ENCODE measurements at places on chromosomes 2 and 18.

- DNase-seq: no peak
Measured at GRCh38 chr2:72138921-72139381, 8.7 kb downstream of the CYP26B1 start.

DNA sequence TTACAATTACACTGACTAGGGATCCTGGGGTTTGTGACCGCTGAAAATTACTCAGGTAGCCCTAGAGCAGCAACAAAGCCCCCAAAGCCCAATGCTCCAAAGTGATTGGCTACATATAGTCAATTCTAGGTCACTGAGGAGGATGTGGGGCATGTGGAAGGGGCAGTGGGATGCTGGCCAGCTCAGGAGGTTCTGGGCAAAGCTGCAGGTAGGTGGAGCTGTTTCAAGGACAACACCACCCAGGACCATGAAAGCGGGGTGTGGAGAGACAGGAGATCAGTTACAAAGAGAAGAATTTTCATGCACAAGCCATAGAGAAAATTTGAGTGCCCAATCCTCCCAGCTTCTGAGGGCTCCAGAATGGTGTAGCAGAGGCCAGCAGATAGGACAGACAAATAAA, 75.0 kb upstream of the CCDC85A start:
- DNase-seq: no peak

- DNase-seq: no peak
Measured at GRCh38 chr2:22037274-22037673, 913.5 kb downstream of the TDRD15 start.

- DNase-seq: no peak
Measured at GRCh38 chr18:25873833-25874232, 216.6 kb downstream of the SS18 start.

- no peak for DNase-seq
Measured at GRCh38 chr18:62690236-62690815, 25.0 kb upstream of the PHLPP1 start.

Data from hematopoietic multipotent progenitor cell treated with erythropoietin and hydrocortisone succinate and interleukin-3 and kit ligand, for 6 days (in vitro differentiated cells).